ENCODE measurements at places on chromosomes 13 and 19.

GRCh38 chr13:41107104-41107571, 25.5 kb downstream of the KBTBD6 start:
- no peak for DNase-seq

DNA sequence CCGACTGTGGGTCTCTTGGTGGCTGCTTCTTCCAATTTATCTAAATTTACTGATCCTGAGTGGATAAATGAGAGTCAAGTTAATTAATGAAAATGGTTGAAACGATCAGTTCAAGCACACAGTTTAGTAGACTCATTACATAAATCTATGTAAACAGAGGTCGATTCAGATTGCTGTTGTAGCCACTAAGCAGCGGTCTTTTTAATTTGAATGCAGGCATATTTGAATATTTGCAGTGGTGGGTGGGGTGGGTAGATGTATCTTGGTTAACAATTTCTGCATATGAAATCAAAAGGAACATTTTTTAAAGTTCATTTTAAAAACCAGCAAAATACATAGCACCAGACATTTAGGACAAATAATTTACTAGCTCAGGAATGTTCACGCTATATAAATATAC, 325.9 kb downstream of the KLF12 start:
- DNase-seq, result no peak

- no peak for DNase-seq
Observed at GRCh38 chr13:47326061-47326460, 429.2 kb upstream of the HTR2A start.

DNA sequence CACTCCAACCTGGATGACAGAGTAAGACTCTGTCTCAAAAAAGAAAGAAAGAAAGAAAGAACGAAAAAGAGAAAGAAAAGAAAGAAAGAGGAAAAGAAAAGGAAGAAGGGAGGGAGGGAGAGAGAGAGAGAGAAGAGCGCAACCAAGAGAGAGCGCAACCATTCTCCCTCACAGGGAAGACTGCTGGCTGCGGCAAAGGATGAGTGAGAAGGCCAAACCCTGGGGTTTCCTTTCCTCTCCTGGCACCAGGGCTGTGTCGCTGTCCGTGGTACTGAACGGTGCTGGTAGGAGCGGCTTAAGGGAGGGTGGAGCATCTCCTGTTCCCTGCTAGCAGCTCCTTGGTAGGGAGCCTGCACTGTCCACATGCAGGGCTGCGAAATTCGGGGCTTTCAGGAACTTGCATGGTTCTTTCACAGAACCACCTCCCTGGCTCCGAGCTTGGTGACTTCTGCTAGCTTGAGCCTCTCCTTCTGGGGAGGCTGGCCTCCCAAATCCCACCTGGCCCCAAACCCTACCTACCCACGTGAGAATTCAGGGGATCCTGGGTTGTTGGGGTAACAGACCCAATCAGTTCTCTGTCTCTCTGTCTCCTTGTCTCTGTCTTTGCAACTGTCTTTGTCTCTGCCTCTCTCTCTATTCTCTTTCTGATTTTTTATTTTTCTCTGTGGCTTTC, 51.1 kb upstream of the ZNRF4 start:
- peak; percentile 93 for DNase-seq

DNA sequence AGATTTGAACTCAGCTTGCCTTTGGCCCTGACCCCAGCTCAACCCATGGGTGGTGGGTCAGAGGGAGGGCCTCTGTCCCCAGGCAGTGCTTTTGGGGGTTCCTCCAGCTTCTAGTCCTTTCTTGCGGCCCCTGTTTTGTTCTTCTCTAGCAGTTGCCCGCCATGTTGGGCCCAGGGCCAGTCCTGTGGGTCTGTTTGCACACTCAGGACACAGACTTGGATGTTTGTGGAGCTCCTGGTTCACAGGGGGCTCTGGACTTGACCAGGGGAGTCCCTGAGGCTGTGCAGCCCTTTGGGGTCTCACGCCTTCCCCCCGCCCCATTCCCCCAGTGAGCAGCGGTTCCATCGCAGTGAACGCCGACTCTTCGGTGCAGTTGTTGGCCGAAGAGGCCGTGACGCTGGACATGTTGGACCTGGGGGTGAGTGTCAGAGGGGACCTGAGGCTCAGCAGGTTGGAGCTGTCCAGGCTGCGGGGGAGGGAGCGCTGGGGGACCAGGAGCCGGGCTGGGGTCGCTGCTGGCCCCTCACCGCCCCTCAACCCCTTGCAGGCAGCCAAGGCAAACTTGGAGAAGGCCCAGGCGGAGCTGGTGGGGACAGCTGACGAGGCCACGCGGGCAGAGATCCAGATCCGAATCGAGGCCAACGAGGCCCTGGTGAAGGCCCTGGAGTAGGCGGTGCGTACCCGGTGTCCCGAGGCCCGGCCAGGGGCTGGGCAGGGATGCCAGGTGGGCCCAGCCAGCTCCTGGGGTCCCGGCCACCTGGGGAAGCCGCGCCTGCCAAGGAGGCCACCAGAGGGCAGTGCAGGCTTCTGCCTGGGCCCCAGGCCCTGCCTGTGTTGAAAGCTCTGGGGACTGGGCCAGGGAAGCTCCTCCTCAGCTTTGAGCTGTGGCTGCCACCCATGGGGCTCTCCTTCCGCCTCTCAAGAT, 2.5 kb downstream of the ATP5F1D start:
- DNase-seq, result no peak

- no peak for DNase-seq
Observed at GRCh38 chr19:50187937-50188336, 15.5 kb upstream of the MYH14 start.

GRCh38 chr19:56689198-56689597, 17.6 kb upstream of the ZNF835 start:
- DNase-seq, result no peak

DNA sequence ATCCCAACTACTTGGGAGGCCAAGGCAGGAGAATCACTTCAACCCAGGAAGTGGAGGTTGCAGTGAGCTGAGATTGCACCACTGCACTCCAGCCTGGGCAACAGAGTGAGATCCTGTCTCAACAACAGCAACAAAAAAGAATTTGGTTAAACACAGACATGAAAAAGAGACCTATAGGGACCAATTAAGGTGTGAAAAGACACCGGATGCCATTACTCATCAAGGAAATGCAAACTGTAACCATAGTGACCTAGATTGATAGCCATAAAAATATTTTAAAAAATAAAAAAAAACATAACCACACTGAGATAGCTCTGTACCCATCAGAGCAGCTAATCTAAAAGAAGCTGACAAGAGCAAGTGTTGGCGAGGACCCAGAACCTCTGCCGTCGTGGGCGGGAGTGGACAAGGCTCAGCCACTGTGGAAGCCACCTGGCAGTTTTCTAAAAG, 37.1 kb upstream of the ISYNA1 start:
- DNase-seq, result no peak

GRCh38 chr13:114310956-114311355, 3.3 kb upstream of the CHAMP1 start:
- no peak for DNase-seq

- DNase-seq, result no peak
Observed at GRCh38 chr13:110478405-110479214, 82.9 kb downstream of the RAB20 start.

- DNase-seq, result no peak
Observed at GRCh38 chr13:66665991-66666390, 564.1 kb downstream of the PCDH9 start.

- no peak for DNase-seq
Observed at GRCh38 chr19:17718550-17718946, 732 bp upstream of the MAP1S start.

- no peak for DNase-seq
Observed at GRCh38 chr13:74571811-74572210, 437.6 kb upstream of the KLF12 start.

- no peak for DNase-seq
Observed at GRCh38 chr13:79812070-79812850, 331.3 kb downstream of the NDFIP2 start.

DNA sequence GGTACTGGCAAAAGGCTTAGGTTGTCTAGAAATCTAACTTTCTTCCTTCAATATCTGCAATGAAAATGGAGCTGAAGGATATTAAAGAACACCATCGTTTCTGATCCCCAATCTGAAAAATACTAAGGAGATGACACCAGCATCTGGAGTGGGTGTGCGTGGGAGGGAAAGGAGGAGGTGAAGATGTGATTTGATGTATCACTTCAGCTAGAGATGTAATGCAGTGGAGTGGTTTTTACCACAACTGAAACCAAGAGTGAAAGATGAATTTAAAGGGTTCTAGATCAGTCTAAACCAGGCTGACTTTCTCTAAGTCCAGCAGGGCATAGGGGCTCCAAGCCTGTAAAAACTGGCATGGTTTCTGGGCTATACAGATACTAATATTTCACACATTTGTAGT, 148.4 kb downstream of the AKAP11 start:
- DNase-seq, result no peak

- DNase-seq, result no peak
Observed at GRCh38 chr13:47484548-47484947, 516.5 kb downstream of the SUCLA2 start.

GRCh38 chr13:107141767-107142166, 573.8 kb upstream of the ARGLU1 start:
- no peak for DNase-seq

GRCh38 chr13:44149821-44150220, 223.8 kb upstream of the SERP2 start:
- DNase-seq, result no peak

DNA sequence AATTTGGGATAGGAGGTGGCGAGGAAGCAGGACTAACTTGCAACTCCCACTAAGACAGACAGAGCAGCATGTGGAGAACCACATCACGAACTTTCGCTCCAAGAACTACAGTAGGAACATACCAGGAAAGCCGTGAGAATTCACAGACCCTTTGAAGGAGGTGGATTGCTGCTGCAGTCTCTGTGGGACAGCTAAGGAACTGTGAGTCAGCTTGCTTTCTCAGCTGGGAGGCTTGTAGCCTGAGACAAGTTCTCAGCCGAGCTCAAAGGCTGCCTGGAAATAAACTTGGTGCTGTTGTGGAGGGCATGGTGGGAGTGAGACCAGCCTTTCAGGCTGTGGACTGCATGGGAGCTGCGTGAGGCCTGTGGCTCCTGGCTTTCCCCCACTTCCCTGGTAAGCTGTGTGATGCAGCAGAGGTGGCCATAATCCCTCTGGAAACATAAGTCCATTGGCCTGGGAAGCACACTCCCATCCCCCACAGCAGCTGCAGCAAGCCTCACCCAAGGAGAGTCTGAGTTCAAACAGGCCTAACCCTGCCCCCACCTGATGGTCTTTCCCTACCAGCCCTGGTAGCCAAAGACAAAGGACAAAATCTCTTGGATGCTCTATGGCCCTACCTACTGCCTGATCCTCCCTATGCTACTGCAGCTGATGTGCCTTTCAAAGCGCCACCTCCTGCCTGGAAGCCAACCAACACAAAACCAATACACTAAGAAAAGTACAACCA, 441.1 kb upstream of the HTR2A start:
- no peak for DNase-seq

GRCh38 chr19:55369653-55370304, 484 bp downstream of the IL11 start:
- DNase-seq, result no peak

DNA sequence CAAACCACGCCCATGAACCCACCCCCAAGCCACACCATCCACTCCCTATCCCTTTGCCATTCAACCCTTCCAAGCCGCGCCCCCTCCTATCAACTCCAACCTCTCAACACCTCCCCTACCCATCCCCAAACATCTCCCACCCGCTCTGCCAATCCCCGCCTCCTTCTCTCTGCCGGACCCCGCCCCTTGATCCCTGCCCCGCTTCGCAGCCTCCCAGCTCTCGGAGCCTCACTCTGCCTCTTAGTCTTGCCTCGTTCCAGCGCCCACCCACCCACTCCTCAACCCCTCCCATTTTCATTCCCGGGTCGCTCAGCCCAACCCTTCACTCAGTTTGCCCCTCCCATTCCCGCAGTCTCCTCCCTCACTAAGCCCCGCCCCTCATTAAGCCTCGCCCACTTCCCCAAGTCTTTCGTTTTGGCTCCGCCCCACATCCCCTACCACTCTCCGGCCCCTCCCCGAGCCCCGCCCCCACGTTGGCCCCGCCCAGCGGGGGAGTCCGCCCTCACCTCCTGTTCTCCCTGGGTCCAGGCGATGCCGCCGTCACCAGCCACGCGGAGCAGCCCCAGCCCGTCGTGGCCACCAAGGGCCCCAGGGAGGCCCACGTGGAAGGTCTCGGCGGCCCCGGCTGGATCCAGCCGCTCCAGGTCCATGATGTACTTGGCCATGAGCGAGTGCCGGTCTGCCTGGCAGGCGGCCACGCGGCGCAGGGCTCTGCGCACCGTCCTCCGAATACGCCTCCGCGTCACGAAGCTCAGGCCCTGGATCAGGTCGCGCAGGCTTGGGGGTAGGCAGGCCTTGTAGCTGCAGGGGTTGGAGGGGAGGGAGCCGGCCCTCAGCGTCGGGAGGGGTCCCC, 5.7 kb downstream of the JAK3 start:
- DNase-seq, result peak; percentile 92

DNA sequence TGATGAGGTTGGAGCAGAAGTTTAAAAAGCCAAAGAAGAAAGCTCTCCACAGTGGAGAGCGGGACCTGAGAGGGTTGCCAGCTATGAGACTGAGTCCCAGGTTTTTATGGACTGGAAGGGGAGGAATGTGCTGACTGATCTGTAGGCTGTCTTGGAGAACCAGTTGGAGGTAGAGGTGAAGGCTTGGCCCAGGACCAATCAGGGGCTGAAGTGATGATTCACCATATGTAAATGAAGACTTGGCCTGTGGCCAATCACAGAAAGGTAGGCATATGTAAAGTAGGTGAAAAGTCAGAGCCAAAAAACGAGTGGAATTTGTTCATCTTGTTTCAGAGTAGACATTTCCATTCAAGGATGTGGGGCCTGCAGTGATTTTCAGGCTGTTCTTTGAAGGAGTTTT, 17.5 kb upstream of the KBTBD6 start:
- DNase-seq, result no peak

DNA sequence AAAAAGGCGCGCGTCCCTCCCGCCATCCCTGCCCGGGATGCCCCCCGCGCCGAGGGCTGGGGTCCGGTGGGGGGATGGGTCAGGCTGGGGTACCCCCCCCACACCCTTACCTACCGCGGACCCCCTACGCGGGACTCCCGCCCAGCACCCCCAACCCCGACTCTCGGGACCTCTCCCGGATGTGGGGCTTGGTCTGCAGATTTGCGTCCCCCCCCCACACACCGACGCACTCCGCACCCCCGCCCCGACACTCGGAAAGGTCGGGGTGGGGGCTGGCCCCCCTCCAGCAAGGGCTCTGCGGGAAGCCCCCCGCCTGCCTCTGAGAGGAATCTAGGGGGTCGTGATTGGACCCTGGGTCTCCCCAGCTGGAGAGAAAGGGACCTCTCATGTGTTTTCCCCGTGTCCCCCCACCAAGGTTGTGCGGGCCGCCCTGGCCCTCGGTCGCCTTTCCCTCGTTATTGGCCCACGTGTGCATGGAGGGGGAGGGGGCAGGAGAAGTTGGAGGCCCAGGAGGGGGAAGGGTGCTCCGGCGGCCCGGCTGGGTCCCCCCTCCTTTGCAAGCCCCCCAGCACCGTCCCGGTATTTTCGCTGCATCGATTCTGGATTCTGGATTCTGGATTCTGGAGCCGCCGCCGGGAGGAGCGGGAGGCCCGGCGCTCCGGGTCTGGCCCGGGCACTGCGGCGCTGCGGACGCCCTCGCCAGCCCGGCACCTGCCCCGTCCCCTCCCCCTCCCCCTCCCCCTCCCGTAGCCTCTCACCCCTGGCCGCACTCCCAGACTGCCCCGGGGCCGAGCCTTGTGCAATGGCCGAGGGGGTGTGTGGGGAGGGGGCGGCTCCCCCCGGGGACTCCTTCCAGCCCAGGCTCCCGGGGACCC, 607 bp downstream of the NFIC start:
- no peak for DNase-seq

GRCh38 chr19:48719263-48720171, at the start of gene MAMSTR:
TSS of gene MAMSTR (minus strand) at chr19:48719725. CDS start at chr19:48719031, 694 bp downstream.
- DNase-seq, result no peak

Measured in type B pancreatic cell (in vitro differentiated cells).